ENCODE measurements at places on chromosomes 7 and 10.

DNA sequence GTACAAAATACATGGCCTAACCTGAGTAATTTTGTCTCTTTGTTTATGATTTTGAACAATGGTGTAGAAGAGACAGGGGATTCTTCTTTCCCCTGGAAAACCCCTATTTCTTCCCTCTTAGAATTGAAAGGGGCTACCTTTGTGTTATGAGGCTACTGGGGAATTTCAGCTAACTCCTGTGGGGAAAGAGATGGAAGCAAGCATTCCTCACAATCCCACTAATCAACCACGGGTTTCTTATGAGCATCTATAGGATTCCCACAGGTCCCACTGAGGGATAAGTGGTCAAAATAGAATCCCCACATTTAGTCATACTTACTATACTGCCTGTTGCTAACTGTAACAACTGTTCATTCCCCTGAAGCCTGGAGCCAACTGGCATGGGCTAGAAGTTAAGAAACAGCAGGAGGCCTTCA is 32.2 kb upstream of the ITGB8 start:
- no peak for DNase-seq

DNA sequence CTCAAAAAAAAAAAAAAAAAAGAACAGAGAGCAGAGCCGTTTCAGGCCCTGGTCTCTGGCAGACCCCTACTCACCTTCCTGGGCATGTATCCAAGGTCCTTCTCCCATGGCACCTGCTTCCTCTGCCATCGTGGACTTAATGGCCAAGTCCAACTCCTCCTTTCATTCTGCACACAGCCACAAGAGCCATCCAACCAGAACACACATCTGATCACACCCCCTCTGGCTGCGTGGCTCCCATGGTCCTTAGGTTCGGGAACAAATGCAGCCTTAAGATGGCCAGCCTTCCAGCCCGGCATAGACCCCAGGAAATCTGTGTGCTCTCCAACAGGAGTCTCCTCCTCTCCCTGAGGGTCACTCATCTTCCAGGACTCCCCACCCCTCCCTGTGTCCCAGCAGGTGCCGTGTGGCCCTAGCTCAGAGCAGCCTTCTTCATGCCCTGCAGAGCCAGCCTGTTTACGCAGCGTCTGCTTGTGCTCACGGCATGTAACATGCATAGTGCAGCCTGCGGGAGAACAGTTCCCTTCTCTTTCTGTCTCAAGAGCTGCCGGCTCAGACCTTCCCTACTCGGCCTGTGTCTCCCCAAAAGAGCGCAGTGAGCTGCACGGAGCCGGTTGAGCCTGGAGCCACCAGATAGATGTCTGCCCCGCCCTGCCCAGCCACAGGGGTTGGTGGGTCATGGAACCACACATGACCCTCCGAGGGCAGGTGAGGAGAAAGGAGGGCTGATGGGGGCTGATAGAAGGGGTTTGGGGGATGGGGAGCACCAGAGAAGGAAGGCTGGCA is 157.3 kb downstream of the NRF1 start:
- no peak for DNase-seq

- DNase-seq, result no peak
These were observed 2.1 kb downstream of the MACC1 start for GRCh38 chr7:20214921-20215669.

DNA sequence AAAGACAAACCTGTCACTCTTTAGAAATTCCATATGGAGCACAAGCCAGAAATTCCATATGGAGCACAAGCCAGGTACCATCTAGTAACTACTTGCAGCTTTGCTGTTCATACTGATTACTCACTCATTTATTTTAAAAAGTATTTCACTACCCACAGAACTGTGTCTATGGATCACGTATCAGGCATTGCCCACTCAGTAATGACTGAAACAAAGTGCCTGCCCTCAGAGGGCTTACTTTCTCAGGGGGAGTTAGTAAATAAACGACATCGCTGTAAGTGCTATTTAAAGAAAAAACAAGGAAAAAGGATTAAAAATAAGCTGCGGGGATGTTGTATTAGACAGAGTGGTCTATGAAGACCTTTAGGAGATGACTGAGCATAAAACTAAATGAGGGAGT is 170.9 kb downstream of the GALNT11 start:
- no peak for DNase-seq

DNA sequence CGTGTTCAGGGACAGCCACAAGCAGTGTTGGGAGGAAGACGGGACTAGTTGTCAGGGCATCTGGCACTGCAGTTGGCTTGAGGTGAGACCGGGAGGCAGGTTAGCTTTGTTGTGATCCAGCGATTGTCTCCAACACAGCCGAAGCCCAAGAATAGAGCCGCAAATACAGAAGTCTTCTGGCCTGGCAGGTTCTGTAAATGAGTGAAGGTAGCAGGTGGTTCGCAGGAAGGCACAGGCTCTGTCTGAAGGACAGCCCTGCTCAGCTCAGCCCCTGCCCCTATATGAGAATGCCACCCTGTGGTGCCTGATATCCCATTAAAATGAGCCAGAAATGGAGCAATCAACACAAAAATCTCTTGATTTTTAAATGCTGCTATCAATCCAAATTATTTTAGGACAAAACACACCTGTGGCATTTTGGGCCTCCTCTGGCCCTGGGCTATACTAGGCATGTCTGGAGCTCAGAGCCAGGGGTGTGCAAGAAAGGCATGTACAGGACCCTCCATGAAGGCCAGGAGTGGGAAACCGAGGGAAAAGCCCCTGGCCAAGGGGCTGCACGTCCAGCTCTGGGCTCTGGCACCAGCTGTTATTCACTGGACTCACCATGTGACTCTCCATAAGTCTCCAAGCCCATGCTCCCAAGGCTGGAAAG is 11.2 kb upstream of the C10orf71 start:
- no peak for DNase-seq

DNA sequence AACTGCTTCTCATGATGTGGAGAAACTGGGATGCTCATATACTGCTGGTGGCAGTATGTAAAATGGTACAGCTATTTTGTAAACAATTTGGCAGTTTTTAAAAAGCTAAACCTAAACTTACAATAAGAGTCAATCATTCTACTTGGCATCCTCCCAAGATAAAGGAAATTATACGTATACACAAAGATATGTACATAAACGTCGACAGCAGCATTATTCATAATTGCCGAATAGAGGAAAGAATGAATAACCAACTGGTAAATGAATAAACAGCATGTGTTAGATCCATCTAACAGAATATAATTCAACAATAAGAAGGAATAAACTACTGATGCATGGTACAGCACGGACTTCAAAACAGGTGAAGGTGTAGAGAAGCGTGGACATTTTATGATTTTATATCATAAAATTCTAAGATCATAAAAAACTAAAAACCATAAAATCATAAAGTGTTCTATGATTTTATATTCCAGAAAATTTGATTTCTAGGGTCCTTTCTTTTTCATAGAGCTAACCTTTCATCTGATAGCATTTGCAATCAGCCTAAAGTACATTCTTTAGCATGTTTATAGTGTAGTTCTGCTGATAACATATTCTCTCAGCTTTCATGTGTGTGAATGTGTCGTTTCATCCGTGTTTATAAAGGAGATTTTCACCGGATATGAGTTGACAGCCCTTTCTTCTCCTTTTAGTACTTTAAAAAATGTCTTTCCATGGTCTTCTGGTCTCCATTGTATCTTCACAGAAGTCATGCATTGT is 261.5 kb downstream of the DIP2C start:
- DNase-seq, result no peak

GRCh38 chr10:122849900-122850605 is 4.4 kb upstream of the CUZD1 start:
- DNase-seq, result no peak
